ENCODE measurements at places on chromosomes 2 and 18. TPM values are rescaled to one million over a fixed set of nuclear protein-coding genes. Genes with fewer than 3 reads are reported as not detected.

Gene UBR3
- total RNA-seq = 29.6 TPM

Gene MERTK
- 1.3 TPM for total RNA-seq

Gene KCNIP3
- total RNA-seq = not detected

Gene GRHL1
- total RNA-seq = 1.5 TPM

Gene CAPN14
- total RNA-seq = 0.20 TPM

Gene IL1F10
- not detected for total RNA-seq

Gene C2orf68
- 36.7 TPM for total RNA-seq

Gene WDR12
- total RNA-seq = 165 TPM

Gene SLC11A1
- 0.05 TPM for total RNA-seq

Gene ICOS
- total RNA-seq = 143 TPM

Gene NPC1
- 30.2 TPM for total RNA-seq

Gene IL1RL2
- total RNA-seq = not detected

Gene AQP12B
- total RNA-seq = not detected

Gene IFIH1
- 27.9 TPM for total RNA-seq

Data from activated T-helper 1 cell treated with anti-CD3 and anti-CD28 coated beads, Interleukin-12 subunit alpha, Interleukin-12 subunit beta, Interleukin-2, Interleukin-4 antibody, amounts not matched to agents 30 ng/mL and 10 ng/mL and 1 ng/mL, durations not matched to agents 14 hours and 24 hours and 36 hours (primary cell).